Vagina (tissue), 2 donors: ENCODE measurements at places on chromosomes 13 and 19.

- no peak for DNase-seq
Measured at GRCh38 chr19:28864577-28865042, 348.3 kb downstream of the UQCRFS1 start.

- DNase-seq, result peak; percentile 52
Measured at GRCh38 chr13:41528021-41528420, 70.7 kb downstream of the RGCC start.

GRCh38 chr13:66534561-66534960, 695.6 kb downstream of the PCDH9 start:
- DNase-seq, result no peak

DNA sequence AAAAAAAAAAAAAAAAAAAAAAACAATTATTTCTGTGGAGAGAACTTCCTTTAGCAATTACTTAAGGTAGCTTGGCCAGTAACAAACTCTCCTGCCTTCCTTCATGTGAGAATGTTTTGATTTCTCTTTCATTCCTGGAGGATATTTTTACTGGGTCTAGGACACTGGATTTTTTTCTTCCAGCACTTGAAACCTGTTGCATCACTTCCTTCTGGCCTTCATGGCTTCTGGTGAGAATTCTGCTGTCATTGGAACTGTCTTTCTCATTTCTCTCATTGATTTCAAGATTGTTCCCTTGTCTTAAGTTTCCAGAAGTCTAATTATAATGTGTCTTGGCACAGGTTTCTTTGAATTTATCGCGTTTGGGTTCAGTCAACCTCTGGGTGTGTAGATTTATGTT, 19.3 kb upstream of the RAB20 start:
- no peak for DNase-seq

- no peak for DNase-seq
Measured at GRCh38 chr13:105598529-105598928, 936.9 kb downstream of the EFNB2 start.

GRCh38 chr19:58277748-58278540, 811 bp upstream of the ZNF8 start:
- DNase-seq, result no peak

GRCh38 chr13:102203718-102204117, 198.1 kb downstream of the FGF14 start:
- DNase-seq, result no peak

GRCh38 chr13:24671386-24672113, 8.7 kb upstream of the ATP12A start:
- no peak for DNase-seq

DNA sequence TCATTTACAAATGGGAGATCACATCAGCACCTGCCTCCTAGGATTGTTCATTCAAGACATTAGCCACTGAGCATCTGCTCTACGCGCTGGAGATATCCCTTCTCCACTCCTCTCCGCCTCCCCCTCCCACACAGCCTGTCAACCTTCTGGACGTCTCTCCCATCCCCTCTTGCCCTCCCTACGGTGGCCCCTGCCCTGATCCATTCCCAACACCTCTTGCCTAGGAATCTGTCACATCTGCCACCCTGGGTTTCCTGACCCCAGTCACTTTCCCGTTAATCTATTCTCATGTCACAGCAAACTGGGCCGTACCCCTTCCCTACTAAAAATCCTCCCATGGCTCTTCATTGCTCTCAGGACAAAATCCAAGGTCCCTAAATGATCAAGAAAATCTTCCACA, 10.3 kb downstream of the DYRK1B start:
- no peak for DNase-seq

- no peak for DNase-seq
Measured at GRCh38 chr19:43527860-43528622, 1.0 kb upstream of the ETHE1 start.

- no peak for DNase-seq
Measured at GRCh38 chr19:4722671-4723594, 709 bp downstream of the DPP9 start.

GRCh38 chr13:71871844-71872243, 4.8 kb upstream of the DACH1 start:
- no peak for DNase-seq

DNA sequence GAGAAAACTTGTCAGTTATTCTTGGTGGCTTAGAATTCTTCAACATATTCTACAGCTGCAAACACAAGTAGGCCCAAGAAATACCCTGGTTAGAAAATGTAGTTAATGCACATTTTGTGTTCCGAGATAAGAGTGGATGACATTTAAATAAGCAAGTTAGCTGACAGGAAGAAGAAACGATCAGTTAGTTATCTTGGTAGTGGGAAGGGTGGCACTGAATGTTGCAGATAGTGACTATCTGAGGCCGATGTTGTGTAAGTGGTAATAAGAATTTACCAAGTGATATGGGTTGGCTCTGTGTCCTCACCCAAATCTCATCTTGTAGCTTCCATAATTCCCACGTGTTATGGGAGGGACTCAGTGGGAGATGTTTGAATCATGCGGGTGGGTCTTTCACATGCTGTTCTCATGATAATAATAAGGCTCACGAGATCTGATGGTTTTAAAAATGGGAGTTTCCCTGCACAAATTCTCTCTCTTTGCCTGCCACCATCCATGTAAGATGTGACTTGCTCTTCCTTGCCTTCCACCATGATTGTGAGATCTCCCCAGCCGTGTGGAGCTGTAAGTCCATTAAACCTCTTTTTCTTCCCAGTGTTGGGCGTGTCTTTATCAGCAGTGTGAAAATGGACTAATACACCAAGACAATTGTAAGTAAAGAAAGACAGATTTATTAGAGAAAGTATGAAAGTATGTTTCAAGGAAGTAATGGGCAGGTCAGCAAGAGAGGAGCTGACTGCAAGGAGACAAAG, 10.9 kb upstream of the AKAP11 start:
- no peak for DNase-seq

- DNase-seq, result no peak
Measured at GRCh38 chr13:51479199-51479523, 26.3 kb upstream of the INTS6 start.

DNA sequence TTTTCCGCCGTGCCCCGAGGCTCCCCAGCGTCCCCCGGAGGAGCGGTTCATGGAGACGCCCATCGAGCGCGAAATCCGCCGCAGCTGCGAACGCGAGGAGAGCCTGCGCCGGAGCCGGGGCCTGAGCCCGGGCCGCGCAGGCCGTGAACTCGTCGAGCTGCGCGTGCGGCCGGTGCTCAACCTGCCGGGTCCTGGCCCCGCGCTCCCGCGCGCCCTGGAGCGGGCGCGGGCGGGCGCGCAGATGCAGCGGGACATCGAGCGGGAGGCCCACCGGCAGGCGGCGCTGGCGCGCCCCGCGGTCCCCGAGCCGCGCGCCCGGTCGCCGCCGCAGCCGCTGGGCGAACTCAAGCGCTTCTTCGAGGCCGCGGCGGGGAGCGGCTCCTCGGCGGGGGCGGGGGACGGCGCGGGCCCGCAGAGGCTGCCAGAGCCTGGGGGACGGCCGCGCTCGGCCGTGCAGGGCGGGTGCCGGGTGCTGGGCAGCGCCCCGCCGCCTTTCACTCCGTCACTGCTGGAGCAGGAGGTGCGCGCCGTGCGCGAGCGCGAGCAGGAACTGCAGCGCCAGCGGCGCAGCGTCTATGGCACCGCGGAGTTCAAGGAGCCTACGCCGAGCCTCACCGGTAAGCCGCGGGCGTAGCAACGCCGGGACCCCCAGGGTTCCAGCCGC, 807 bp downstream of the MISP3 start:
- DNase-seq, result no peak

DNA sequence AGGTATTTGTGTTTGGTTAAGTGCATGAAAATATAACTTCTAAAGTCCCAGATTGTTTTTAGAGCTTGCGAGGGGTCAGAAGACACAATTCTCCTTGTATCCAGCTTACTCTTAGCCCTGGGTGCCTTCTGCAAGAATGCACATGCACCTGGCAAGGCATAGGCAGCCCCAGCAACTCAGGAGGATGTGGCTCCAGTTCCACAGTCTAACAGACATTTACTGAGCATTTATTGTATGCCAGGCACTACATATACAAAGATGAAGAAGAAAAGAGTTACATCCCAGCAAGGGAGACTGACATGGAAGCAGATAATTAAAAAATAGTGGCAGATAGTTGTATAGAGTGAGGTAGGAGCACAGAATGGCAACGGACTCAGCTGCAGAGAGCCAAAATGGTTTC, 101.1 kb upstream of the FRY start:
- DNase-seq, result no peak

- DNase-seq, result no peak
Measured at GRCh38 chr19:7869453-7869909, 4.7 kb downstream of the PRR36 start.

- no peak for DNase-seq
Measured at GRCh38 chr19:47538812-47539211, 23.9 kb upstream of the NAPA start.

DNA sequence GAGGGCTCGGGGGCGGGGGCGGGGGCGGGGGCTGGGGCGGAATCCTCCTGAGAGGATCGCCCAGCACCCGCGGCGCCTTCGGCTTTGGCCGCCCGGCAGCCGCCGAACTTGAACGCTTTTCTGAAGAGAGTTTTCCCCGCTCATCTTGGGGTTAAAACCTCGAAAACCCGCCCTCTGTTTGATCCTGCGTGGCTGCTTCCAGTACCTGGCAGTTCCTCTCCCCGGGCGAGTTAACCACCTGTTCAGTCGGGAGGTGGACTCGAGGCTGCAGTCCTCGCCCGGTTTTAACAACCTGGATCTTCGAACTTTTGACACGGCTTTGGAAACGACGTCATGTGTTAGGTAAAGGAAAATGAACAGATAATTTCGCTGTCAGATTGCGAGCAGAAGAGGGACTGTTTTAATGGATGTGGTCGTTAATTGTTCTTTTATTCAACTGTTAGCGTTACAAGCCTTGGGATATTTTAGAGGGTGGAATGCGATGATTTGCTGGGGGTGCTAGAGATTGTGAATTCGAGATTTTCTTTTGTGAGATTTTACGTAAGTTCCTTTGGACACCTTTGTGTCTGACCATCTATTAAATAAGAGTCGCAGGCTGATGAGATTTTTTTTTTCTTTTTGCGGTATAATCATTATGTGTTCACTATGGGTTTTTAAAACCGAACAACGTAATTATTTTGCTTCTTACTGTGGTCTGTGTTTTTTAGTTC, 1.0 kb downstream of the FNDC3A start:
- DNase-seq, result peak; percentile 88
